Keratinocyte (primary cell): ENCODE measurements at places on chromosomes 7 and 10.

DNA sequence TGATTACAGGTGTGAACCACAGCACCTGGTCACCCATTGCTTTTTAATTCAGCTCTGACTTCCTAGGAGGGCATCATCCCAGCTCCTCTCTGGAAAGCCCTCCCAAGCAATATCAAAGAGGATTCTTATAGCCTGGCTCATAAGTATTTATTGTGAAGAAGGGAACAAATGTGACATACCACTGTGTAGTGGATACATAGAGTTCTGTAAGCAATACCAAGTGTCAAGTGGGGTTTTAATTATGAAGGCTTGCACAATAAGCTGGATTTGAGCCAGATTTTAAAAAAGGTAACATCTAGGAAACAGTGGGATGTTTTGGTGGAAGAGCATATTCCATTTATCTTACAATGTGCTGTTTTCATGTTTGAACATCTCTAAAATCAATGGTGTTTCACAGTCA lies 19.0 kb upstream of the PRTFDC1 start:
- DNase-seq, result no peak
- no peaks in the 10 kb centered on the region for H3K27me3 ChIP-seq
- H3K36me3 ChIP-seq, result no peaks in the 10 kb centered on the region
- H3K4me3 ChIP-seq, result no peak overlapping the region

GRCh38 chr10:116113721-116114501 lies 159.1 kb downstream of the GFRA1 start:
- no peak for DNase-seq
- H3K36me3 ChIP-seq, result no peaks in the 10 kb centered on the region
- H3K27me3 ChIP-seq, result no peaks in the 10 kb centered on the region
- no peak overlapping the region for H3K27ac ChIP-seq

DNA sequence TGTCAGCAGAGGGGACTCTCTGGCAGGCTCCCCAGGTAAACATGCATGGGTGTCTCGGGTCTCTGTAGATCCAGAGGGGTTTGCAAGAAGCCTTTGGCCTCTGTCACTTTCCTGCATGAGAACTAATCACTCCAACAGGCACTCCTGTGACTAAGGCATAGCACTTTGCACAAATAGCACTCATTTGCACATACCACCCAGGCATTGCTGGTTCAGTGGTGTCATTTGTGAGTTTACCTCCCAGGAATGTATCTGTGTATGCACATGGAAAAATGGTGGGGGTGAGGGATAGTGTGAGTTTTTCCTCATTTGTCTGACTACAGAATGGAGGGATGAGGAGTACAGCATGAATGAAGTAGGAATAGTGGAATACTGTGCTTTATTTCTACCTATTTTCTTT lies 39.5 kb downstream of the CNNM1 start:
- no peak for DNase-seq
- H3K27me3 ChIP-seq, result no peaks in the 10 kb centered on the region

- H3K27me3 ChIP-seq, result peaks cover 4% of the 10 kb centered on the region
- no peaks in the 10 kb centered on the region for H3K4me1 ChIP-seq
- H3K4me3 ChIP-seq, result no peak overlapping the region
- H3K36me3 ChIP-seq, result no peaks in the 10 kb centered on the region
These were observed 13.3 kb upstream of the CNPY1 start for GRCh38 chr7:155559519-155560108.

- H3K4me1 ChIP-seq, result no peaks in the 10 kb centered on the region
- no peak for DNase-seq
- H3K27ac ChIP-seq, result no peak overlapping the region
- H3K27me3 ChIP-seq, result no peaks in the 10 kb centered on the region
- H3K36me3 ChIP-seq, result no peaks in the 10 kb centered on the region
- no peak overlapping the region for H3K4me3 ChIP-seq
These were observed 148.7 kb downstream of the ZMYND11 start for GRCh38 chr10:283916-284356.
